ENCODE measurements at places on chromosomes 2 and 18. TPM values are rescaled to one million over a fixed set of nuclear protein-coding genes. Genes with fewer than 3 reads are reported as not detected.

DNA sequence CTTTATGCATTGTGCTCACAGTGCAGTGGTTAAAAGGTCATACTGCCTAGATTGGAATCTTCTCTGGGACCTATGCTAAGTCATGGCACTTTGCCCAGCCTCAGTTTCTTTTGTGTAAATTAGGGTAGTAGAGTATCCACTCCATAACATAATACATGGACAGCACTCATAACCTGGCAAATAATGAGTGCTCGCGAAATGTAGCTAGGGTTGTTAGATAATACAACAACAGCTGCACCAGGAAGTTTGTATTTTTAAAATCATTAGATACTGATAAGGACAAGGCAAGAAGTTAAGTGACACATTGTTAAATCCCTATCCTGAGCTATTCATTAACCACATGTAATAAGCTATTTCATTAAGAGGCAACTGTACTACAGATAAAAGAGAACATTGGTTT is 13.8 kb upstream of the PLA2R1 start:
- no peak for DNase-seq

- no peak for DNase-seq
Measured at GRCh38 chr2:129587426-129588064, 391.9 kb upstream of the RAB6C start.

DNA sequence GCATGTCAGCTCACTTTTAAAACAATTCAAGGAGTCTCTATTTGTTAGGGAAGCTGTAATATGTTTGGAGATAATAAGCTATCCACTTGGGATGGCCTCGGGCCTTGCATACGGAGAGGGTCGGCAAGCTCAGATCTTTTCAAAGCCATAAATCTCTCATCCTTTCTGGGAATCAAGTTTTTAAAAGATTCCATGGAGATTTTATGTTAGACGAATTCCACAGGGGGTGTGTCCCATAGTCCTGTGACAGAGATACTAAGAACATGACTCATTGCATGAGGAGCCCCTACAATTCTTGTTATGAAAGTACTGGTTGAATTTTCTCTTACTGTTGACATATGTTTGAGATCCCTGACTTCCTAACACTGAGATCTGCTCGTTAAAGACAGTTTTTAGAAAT is 108.7 kb downstream of the FEZ2 start:
- DNase-seq = no peak

DNA sequence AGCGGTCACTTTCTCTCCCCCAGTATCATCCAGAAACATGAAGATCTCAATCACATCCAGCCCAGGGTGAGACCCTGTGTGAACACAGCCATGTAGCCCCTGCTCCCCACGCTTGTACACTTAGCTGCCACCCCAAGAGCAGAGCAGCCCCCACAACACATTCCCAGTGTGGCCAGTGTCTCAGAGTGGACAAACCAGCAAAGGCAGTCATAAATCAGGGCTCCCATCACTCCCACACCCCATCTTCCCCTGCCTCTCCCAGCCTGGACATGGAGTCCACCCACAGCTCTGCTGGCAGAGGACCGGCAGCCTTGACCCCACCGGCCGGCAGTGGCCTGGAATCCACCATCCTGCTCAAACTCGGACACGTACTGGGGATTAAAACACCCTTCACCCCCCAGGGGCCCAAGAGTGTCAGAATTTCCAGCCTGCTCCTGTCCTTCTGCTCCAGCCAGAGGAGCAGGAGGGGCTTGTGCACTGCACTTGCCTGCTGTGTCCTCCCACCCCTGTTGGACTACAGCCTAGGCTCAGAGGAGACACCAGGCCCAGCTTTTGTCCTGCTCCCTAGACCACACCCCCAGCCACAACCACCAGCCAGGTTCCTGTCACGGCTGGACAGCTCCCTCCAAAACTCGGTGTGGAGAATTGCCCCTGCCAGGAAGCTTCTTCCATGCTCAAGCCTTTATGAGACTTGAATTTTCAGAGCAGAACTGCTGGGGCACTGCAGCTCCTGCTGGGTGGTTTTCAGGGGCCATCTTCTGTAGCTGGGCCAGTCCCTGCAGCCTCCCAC is 206.1 kb downstream of the SMAD2 start:
- DNase-seq = no peak

LYPD6 gene
- not detected for total RNA-seq

GRCh38 chr2:238289574-238289973 is 1.2 kb upstream of the PER2 start:
- DNase-seq = peak; percentile 28

Measured in activated CD8-positive, alpha-beta T cell treated with anti-CD3 and anti-CD28 coated beads for 36 hours (primary cell).